ENCODE measurements at places on chromosomes 16 and 17.

- DNase-seq: no peak
These were observed 2.8 kb upstream of the NHERF1 start for GRCh38 chr17:74745548-74746177.

GRCh38 chr17:1746975-1747543, 4.4 kb downstream of the SERPINF2 start:
- no peak for DNase-seq

DNA sequence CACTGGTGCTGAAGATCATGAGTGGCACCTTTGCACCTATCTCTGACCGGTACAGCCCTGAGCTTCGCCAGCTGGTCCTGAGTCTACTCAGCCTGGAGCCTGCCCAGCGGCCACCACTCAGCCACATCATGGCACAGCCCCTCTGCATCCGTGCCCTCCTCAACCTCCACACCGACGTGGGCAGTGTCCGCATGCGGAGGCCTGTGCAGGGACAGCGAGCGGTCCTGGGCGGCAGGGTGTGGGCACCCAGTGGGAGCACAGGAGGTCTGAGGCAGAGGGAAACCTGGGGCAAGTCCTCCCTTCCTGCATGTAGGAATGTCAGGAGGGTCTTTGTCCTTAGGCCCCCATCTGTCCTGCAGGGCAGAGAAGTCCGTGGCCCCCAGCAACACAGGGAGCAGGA, 6.5 kb upstream of the TRAF4 start:
- DNase-seq: no peak

DNA sequence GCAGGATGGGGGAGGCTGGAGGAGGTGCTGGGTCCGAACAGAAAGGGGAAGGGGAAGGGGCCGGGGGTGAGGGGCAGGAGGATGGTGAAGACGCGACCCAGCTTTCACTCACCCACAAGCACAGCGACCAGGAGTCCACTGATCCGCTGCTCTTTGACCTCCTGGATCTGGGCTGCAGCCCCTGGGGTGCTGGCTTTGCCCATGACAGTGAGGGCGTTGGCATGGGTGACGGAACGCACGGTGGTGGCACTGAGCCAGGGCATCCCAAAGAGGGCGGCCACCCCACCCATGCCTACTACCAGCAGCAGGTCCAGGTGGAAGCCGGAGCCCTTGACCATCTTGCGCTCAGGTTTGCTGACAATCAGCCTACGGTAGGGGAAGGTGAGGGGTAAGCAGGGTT, 14.9 kb downstream of the SLC4A1 start:
- DNase-seq: no peak

GRCh38 chr16:85534536-85535351, 78.4 kb upstream of the GSE1 start:
- no peak for DNase-seq

- no peak for DNase-seq
These were observed 5.0 kb upstream of the ARHGAP27 start for GRCh38 chr17:45437465-45438283.

GRCh38 chr17:82269138-82269881, 4.2 kb downstream of the CSNK1D start:
- no peak for DNase-seq

DNA sequence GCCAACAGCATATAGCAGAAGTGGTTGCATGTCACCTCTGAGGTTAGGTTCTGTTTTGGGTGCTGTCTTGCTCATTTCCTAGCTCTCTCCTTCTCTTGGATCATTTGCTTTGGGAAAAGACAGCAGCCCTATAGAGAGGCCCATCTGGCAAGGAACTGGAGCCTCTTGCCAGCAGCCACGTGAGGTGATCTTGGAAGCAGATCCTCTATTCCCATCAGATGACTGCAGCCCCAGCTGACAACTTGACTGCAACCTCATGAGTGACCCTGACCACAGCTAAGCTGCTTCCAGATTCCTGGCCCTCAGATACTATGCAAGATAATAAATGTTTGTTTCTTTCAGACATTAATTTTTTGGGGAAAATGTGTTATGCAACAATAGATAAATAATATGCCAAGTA, 213.3 kb upstream of the HS3ST4 start:
- no peak for DNase-seq

GRCh38 chr16:66490774-66491715, 58.9 kb downstream of the TK2 start:
- DNase-seq: no peak

- no peak for DNase-seq
These were observed 10.7 kb downstream of the RPRML start for GRCh38 chr17:46968224-46968834.

GRCh38 chr16:59193637-59194036, 459.5 kb upstream of the GOT2 start:
- DNase-seq: no peak

DNA sequence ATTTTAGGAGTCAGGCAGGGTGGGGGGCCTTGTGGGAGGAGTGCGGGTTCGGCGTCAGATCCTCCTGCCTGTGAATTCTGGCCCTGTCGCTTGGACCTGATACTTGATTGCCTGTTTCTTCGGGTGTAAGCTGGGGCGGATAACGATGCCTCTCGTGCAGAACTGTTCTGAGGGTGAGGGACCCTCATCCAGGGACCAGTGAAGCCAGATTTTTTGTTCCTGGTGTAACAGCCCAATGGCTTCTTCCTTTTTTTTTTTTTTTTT, 1.3 kb downstream of the TBCD start:
- DNase-seq: no peak

- peak; percentile 97 for DNase-seq
These were observed at the start of gene SBK1 for GRCh38 chr16:28291651-28292626. Gene SBK1, plus strand, starts transcription at chr16:28292525. Its CDS starts 24,867 bp downstream, at chr16:28317392.

- DNase-seq: no peak
These were observed 62.2 kb downstream of the TNRC6C start for GRCh38 chr17:78020717-78021108.

All from HEK293T (cell line).